SW 1271 (cell line): ENCODE measurements at places on chromosomes 13 and 19.

GRCh38 chr13:36000028-36000427, 131.2 kb downstream of the DCLK1 start:
- DNase-seq, result no peak

DNA sequence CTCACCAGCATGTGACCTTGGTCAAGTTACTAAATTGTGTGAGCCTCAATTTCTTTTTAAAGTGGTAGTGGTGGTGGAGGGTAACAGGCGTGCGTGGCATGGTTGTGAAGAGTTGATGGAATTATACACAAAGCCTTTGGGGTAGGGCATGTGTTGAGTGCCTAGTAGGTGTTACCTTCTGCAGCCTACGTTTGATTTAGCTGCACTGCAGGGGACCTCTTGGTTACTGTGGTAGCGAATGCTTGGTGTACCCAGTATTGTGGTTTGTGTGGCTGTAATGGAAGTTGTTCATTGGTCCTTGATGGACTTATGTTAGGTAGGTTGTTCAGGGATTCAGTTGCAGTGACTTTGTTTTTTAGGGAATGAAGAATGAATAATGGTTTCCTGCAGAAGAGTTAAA, 24.6 kb downstream of the PRAM1 start:
- no peak for DNase-seq

GRCh38 chr19:3570606-3571011, 2.1 kb upstream of the HMG20B start:
- no peak for DNase-seq

DNA sequence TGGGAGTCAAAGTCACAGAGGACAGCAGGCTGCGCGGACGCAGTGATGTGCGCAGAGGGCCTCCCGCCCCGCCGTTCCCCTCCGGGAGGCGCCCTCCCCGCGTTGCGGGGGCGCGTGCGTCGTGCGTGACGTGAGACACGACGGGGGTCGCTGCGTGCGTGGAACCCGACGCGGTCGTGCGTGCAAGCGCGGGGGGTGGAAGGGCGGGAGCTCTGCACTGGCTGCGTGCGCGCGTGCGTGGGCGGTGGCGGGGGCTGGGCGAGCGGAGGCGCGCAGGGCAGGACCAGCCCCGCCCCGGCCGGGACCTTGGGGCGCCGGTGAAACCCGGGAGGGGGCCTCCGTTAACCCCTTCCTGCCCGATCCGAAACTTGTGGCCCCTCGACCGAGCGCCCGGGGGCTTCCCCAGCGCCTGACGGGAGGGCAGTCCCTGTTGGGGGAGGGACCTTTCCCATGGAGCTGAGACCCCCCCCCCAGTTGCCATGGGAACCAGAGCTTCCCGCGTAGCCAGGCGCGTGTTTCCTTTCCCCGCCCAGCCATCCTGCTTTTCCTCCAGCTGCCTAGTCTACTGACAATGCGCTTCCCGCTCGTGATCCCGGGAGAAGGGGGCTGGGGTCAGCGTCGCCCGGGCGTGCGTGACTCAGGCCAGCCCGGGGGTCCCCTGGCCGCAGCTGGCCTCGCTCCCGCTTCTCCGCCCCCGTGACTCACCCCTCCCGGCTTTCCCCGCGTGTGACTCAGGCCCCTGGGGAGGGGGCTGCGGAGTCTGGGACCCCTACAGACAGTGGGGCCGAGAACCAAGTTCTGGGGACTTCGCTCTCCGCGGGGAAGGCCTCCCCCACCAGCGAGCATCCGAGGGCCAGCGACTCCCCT, 7.3 kb upstream of the HOOK2 start:
- peak; percentile 74 for DNase-seq

- no peak for DNase-seq
Measured at GRCh38 chr13:45016792-45017425, 27.6 kb downstream of the GPALPP1 start.

DNA sequence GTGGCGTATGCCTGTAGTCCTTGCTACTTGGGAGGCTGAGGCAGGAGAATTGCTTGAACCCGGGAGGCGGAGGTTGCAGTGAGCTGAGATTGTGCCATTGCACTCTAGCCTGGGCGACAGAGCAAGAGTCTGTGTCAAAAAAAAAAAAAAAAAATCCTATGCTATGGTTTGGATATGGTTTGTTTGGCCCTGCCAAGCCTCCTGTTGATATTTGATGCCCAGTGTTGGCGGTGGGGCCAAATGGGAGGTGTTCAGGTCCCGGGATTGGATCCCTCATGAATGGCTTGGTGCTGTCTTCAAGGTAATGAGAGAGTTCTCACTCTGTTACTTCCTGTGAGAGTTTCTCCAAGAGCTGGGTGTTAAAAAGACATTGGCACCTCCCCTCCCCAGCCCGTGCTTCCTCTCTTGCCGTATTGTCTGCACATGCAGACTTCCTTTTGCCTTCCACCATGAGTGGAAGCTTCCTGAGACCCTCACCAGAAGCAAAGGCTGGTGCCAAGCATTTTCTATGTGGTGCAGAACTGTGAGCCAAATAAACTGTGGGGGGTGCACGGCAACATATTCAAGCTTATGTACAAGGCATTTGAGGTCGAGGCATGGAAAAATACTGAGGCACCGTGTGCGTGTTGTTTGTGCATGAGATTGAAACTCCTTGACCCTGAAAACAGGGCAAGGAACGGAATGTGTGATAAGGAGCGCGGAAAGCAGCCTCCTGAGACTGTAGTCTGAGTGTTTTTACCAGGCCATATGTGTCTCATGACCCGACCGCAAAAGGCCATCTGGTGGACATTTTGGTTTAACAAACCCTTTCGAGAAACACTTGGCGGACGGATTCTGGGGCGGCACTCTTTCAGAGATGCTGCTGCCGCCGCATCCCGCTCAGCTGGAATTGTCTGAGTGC, 7.3 kb downstream of the SIGLEC9 start:
- no peak for DNase-seq

DNA sequence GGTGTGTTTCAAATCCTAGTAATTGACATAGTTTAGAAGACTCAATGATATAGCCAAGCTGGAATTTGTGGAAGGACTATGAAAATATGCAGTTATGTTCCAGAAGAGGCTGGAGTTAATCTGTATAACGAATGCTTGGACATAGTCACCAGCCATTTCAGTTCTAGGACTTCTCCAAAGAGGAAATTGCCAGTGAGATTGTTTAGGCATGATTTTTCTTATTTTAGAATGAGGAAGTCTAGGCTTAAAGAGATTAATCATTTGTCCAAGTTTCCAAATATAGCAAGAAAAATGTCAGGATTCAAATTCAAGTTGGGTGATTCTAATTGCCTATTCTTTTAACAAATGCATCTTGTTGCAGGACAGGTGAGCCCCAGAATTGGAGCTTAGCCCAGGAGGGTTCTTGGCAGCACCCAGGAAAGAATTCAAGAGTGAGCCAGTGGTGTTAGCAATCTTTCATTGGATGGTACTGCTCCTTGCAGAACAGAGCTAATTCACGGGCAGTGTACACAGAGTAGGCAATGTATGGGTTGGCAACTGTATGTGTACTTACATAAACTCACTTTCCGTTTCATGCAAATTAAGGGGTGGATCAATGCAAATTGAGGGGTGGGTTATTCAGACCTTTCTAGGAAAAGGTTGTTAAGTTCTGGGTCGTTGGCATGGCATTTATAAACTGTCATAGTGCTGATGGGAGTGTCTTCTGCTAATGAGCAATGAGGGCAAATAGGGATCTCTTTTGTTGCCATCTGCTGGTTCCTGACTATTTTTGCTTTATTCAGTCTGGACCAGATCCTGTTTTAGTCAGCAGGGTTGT, 763.1 kb upstream of the SLITRK1 start:
- DNase-seq, result peak; percentile 6

GRCh38 chr19:2042485-2043250, 8.4 kb downstream of the MKNK2 start:
- no peak for DNase-seq
